ENCODE measurements at places on chromosomes 1 and 21. TPM values are rescaled to one million over a fixed set of nuclear protein-coding genes. Genes with fewer than 3 reads are reported as not detected.

The PTPN14 gene
- 119 TPM for total RNA-seq

The IGFN1 gene
- total RNA-seq: not detected

The AHCYL1 gene
- 45.9 TPM for total RNA-seq

The METTL13 gene
- total RNA-seq: 17.7 TPM

The CRP gene
- not detected for total RNA-seq
